ENCODE measurements at places on chromosomes 5 and 9.

GRCh38 chr5:133753856-133754255 lies 141.5 kb upstream of the FSTL4 start:
- no peak for DNase-seq

DNA sequence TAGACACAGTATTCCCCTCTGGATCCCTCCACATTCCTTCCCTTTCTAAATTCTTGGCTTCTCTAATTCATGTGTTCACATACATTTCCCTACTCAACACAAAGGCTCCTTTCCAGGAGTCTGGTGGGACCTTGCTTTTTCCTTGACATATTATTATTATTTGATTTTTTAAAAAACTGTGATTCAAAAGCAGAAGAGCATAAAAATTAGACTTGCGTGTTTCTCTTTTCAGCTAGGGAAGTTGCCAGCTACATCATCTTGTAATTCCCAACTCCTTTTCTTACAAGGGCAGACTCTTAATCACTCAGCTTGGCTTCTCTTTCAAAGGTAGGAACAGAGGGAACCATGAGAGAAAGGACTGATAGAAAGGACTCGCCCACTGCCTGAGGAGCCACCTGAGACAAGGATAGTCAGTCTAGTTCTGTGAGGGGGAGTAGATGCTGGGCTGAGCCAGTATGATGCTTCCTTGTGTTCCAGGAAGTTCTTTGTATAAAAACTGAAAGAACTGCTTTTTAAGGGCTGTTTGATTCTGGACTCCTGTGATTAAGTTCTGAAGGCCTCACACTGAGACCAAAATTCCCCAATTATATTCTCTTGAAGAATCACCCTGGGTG lies 51.0 kb upstream of the DPYSL3 start:
- DNase-seq: no peak

GRCh38 chr9:128807827-128808226 lies 10.5 kb upstream of the ENDOG start:
- no peak for DNase-seq

GRCh38 chr5:40406741-40407211 lies 272.9 kb upstream of the PTGER4 start:
- no peak for DNase-seq

- no peak for DNase-seq
These were observed 15.6 kb downstream of the NDUFAF2 start for GRCh38 chr5:60960591-60960990.

- DNase-seq: no peak
These were observed 21.7 kb downstream of the CCL28 start for GRCh38 chr5:43390471-43390870.

DNA sequence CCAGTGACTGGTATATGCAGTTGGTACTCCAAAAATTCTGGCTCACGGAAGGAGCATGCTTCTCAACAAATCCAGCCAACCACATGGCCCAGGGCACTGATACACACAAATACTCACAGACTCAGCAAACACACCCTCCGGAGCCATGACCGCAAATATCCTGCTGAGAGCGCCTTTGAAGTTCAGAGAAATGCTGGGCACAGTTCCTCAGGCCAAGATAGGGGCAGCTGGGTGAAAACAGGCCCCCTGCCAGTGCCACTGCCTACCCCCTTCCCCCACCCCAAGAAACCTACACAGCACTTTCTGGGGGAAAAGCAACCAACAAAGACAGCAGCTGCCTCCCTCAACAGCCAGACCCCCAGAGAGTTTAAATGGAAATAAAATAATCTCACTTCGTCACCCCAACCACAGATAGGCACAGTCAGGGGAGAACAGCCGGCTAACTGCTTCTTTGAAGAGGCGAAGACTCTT lies 120.0 kb downstream of the C5orf15 start:
- no peak for DNase-seq

GRCh38 chr5:142013734-142014521 lies 1.1 kb upstream of the GNPDA1 start:
- DNase-seq: no peak
